Left lung (tissue), 14 donors: ENCODE measurements at places on chromosomes 12 and 14.
A peak's percentile ranks its signal among the peaks of the same experiment; 100 is the strongest.

DNA sequence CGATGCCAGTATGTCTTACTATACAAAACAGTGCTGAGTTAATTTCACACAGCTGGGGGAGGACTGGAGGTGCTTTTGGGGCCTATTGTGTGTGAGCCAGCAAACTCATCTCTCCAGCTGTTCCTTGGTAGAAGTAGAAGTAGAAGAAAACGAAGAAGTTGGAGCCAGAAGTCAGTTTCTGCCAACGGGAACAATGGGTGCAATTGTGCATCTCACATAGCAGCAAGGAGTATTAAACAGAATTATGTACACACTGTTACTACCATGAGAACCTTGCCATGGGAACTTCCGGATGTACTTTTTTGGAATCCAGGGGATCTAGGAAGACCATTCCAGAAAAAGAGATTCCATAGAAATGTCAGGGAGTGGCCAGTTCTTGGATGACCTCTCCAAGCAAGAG, 88.6 kb downstream of the VCPKMT start:
- DNase-seq = no peak

GRCh38 chr14:45051896-45052295, 32.0 kb upstream of the PRPF39 start:
- no peak for DNase-seq

- no peak for DNase-seq
Measured at GRCh38 chr14:94163796-94164195, 10.3 kb upstream of the PPP4R4 start.

- peak; percentile 24 for DNase-seq
Measured at GRCh38 chr14:36383767-36384431, 63.5 kb upstream of the MBIP start.

- no peak for DNase-seq
Measured at GRCh38 chr12:46358791-46359666, 13.5 kb downstream of the SLC38A2 start.

GRCh38 chr12:32015036-32015435, 55.8 kb downstream of the RESF1 start:
- DNase-seq = no peak

DNA sequence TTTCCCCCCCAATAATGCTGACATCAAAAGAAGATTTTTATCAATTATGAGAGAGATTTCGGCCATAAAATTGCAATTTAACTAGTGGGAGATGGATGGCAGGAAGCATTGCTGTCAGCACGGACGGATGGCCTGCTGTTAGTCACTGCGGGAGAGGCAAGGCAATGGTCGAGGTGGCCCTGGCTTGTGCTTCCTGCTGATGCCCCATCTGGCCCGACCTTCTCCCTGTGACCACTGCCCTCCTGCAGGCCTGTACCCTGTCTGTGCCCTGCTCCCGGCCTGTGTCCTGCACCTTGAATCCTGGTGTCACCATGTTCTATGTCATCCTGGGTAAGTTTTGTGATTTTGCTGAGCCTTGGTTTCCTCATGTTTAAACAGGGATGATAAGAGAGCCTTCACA, 67.6 kb downstream of the ADCK1 start:
- no peak for DNase-seq
